ENCODE measurements at places on chromosomes 2 and 18.

DNA sequence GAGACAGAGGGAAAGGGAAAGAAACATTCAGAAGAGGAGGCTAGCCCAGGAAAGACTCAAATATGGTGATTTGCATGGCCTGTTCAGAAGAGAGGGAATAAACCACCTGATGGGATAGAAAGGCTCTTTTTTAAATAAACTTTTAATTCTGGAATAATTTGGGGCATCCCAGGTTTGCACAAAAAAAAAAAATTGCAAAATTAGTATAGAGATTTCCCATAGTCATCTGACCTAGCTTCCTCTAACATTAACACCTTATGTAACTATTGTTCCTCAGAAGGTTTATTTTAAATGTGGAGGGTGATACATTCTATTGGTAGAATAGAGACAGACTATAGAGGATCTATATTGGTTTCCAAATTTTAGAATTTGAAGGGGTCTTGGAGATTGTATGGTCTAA lies 330.4 kb upstream of the SLC14A2 start:
- no peak for DNase-seq

DNA sequence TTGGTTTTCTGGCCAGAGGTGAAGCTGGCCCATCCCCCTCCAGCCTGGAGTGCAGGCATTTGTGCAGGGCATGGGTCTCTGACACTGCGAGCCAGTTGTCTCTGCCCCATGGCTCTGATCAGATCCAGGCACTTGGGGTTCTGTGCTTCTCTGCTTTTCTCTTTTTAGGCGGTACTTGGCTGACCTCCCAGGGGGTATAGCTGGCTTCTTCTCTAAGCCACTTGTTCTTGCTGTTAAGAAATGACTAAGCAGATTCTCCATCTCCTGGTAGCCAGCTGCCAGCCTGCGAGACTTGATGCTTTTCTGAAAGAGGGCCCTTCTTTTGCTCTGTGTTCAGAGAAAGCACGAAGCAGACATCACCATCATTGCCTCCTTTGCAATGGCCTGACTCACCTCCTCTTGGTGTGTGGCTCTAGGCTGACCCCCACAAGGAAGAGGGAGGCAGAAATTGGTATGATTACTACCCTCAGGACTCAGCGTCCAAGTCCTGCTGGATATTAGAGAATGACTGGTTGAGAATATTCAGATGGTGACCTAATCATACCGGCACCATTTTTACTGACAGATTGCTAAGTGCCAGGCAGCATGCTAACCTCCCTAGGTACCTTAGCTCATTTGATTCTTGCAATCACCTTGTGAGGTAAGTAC lies 32.7 kb downstream of the TNP1 start:
- DNase-seq = no peak

DNA sequence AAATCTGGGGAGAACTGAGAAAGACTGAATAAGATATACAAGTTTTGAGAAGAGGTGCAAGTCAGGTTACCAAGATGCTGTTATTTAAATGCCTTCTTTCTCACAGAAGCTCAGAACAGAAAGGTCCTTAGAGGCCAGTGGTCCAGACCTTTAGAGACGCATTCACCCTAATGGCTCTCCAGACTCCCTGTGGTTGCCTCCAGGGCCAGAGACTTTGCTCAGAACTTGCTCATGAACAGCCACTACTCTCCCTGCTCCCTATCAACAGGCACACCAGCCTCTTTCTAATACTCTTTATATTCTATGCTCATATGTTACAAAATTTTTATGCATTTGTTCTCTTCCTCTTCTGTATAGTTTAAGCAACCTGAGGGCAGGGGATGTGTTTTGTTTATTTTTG lies 349.0 kb upstream of the TNP1 start:
- no peak for DNase-seq

- DNase-seq = no peak
These were observed 183.1 kb downstream of the INO80D start for GRCh38 chr2:205902900-205903237.

GRCh38 chr2:99572373-99573164 lies 82.8 kb upstream of the REV1 start:
- DNase-seq = no peak

- DNase-seq = peak; percentile 75
These were observed at the start of gene NOP58 for GRCh38 chr2:202265467-202266277. TSS of gene NOP58 (plus strand) at chr2:202265763. CDS start at chr2:202265942, 179 bp downstream.
